Gastrocnemius medialis (tissue), 4 donors: ENCODE measurements at places on chromosomes 6 and 20.

- no peak for DNase-seq
Measured at GRCh38 chr6:45148711-45149341, 179.3 kb upstream of the RUNX2 start.

DNA sequence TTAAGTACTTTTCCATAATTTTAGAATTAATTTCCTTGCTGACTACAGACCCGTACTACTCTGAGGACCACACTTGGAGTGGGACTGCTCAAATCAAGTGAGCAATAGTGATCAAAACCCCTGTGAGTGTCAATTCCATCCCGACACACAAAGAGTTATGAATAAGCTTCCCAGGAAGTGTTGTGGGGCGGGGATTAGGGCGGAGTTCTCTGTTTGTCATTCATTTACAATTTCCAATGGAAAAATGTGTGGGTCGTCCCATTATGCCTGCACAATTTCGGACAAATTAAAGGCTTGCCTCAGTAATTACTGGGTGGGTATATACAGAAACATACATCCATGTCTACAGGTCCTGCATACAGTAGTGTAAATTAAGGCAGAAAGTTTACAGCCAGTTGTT, 84.2 kb downstream of the ISM1 start:
- no peak for DNase-seq

GRCh38 chr6:70575899-70576495, 9.3 kb downstream of the SDHAF4 start:
- no peak for DNase-seq

DNA sequence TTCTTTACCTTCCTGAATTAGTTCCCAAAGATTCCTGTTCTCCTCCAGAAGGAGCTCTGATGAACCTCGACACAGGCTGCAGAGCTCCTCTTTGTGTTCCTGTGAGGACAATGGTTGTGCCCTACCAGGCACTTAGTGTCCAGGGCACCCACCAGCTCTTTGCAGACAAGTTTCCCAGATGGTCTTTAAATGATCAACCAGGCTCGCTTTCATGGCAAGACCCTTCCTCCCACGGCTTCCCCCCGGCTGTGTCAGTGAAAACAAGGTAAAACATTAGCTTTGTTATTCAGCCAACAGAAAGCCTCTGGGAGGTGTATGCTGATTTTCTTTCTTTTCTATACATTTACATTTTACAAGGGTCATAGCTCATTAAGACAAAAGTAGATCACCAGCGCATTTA, 32.3 kb upstream of the CNKSR3 start:
- DNase-seq = no peak

DNA sequence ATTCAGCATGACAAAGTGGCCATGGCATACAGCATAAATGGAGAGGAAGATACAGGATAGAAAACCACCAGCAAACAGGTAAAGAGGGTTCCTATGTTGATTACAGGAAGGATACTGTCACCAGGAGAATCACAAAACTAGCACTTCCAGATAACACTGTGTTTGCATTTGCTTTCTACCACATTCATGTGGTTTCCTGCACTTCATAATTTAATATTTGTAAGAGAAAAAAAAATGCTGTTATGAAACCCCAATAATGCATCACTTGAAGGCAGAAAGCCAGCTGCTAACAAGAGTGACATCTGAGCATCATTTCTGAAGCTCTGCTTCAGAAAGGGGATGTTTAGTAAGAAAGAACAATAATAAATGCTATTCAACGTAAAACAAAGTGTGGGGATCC, 106.6 kb downstream of the ATXN1 start:
- DNase-seq = no peak

GRCh38 chr6:1884313-1884712, 274.6 kb downstream of the FOXC1 start:
- DNase-seq = no peak

DNA sequence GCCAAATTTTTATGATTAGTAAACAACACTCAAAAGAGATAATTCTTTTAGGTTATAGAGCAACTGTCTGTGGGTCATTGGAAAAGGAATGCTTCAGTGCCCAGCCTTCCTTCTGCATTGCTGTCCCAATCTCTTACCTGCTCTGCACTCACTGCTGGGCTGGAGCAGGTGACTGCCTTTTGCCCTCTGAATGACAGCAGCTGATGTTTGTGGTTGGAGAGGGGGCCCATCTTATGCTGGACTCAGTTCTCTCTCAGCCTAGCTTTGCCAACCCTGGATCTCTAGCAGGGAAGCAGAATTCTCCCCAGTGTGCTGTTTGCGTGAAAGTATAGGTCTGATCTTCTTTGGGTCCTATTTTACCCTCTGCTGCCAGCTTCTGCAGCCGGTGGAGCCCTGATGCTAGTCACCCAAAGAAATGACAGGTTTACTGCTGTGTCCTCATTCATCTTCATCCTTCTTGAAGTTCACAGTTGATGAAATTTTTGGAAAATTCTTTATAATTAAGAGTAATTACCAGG, 193.5 kb downstream of the ARID1B start:
- DNase-seq = no peak

- DNase-seq = no peak
Measured at GRCh38 chr6:42394151-42394550, 57.6 kb downstream of the TRERF1 start.

- no peak for DNase-seq
Measured at GRCh38 chr6:45199554-45199953, 128.6 kb upstream of the RUNX2 start.

DNA sequence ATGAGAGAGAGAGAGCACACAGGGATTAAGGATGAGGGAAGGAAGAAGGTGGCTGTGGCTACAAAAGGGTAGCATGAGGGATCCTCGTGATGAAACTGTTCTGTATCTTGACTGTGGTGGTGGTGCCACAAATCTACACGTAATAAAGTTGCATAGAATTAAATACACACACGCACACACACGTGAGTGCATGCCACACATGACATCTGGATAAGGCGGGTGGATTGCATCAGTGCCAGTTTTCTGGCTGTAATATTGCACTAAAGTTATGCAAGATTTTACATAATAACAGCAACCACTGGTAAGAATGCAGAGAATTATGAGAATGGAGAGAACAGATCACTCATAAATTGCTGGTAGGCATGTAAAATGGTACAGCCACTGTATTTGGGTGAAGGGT, 16.9 kb upstream of the STK35 start:
- no peak for DNase-seq

GRCh38 chr6:5838656-5839396, 167.9 kb downstream of the NRN1 start:
- no peak for DNase-seq

DNA sequence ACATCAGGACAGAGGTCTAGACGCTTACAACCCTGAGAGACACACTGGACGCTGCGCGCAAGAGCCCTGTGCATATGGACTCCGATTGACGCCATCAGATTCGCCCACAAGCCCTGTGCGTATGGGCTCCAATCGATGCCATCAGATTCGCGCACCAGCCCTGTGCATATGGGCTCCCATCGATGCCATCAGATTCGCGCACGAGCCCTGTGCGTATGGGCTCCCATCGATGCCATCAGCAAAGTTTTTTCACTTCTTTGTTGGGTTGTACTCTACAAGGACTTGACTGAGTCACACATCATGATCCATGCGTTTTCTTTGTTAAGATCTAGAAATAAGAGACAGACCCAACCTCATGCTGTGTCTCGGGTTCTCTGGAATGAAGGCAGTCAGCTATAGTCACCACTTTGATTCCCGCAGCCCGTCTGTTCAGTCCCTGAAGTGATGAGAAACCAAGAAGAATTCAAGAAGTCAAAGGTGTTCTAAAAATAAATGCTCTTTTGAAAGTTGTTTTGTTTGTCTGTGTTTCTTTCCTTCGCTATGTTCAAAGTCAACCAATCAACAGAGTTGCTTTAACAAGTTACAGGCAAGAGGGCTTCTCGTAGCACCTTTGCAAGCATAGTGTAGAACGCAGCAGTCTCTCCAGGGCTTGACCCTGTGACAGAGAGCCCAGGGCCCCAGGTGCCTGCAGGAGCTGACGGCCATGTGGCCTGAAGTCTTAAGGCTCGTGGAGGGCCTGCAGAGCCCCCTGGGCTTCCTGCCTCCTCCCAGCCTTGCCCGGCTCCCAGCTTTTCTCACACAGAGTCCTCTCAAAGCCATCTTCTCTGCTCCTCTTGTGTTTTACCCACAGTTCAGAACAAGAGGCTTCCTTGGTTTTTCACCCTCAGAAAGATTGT, 7.9 kb downstream of the RPS6KA2 start:
- DNase-seq = no peak

DNA sequence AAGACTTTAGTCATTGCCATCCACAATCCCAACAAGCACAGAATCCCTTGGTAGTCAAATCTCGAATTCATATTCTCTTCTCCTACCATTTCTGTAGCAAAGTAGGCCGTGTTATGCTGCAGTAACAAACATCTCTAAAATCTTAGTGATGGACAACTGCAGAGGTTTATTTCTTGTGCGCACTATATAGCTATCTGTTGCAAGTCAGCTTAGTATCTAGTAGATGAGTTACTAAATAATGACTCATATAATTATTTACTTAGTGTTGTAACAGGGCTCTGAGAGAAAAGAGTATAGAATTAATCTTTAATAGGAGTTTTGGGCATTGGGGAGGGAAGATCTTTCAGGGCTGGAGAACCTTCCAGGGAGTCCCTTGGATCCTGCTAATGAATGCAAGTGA, 73.3 kb downstream of the CAP2 start:
- no peak for DNase-seq

- DNase-seq = no peak
Measured at GRCh38 chr6:125471667-125472066, 169.9 kb upstream of the HDDC2 start.

- DNase-seq = no peak
Measured at GRCh38 chr20:51388756-51389542, 153.6 kb downstream of the NFATC2 start.

DNA sequence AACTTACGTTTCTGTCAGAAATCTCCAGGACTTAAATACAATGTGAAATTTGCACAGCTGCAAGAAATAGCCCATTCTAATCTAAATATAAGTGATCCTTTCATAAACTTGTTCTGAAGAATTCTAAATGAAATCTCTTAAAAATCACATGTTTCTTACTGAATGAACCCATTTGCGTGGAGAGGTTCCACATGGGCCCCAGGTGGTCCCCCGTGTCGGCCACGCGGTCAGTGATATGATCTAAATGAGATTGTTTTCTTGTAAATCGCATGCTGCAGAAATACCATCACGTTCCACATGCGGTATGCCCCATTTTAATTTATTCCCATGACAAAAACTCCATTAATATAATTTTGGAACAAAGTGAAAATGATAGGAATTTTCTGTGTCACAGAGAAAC, 818.9 kb upstream of the SLC35B3 start:
- DNase-seq = no peak

DNA sequence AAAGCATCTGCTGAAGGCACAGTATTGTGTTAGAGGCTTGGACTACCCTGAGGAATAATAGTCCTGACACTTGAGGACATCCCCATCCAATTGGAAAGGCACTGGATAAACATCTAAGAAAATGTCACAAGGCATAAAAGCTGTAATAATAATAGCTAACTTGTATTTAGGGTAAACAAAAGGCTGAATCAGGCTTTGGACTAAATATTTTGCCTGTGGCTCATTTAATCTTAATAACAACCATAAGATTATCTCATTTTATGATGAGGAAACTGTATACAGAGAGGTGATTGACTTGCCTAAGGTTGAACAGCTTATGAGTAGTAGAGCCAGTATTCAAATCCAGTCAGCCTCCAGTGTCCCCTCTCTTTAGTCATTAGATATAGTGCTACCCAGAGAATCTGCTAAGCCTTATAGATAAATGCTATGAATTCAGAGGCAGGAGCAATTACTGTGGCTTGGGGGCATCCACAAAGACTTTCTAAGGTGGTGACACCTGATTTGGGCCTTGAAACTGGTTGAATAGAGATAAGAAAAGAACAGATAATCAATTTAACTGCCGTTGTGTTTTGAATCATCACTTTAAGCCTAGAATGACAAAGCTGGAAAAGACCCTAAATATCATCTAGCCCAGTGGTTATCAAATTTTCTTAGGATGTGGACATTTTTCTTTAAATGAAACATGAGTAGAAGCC, 7.5 kb upstream of the ZSWIM1 start:
- DNase-seq = no peak

GRCh38 chr6:117354671-117355070, 71.1 kb downstream of the ROS1 start:
- no peak for DNase-seq
